NCI-H2171 treated with DMSO at 0.1 percent for 48 hours (cell line): ENCODE measurements at places on chromosomes 13 and 19.

DNA sequence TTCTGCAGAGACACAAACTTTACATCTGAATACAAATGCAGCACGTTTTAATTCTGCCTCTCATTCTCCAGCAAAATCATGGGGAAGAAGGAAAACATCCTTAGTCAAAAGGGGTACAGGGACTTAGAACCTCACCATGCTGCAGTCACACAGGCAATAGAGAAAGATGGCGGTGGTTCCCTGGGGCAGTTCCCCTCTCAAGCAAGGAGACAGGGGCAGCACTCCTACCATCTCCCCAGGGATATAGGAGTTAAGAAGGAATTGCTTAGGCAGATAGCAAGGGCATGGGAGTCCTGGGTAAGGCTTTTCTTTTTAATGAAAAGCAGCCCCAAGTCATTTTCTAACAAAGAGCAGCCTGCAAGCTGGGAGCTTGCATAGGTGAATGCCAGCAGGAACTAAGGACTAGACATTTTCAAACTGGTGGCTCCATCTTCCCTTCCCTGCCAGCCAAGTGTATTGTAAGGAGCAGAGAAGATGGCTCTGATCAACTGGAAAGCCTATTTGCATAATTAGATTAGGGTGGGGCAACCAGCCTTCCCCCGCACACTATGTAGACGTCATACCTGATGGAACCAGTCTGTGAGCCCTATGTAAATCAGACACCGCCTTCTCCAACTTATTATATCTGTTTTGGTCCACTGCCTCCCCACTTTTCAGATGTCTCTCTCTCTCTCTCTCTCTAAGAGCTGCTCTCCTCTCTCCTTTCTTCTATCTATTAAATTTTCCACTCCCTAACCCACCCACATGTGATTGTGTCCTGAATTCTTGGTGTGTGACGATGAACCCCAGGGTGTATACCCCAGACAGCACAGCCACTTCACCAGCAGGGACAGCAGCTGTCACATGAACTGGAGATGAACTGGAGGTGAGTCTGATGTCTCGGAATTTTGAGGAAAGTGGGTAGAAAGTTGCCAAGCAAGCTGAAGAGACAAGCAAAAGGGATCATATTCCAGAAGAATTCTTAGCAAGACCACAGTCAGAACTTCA is 514.5 kb downstream of the IRS2 start:
- DNase-seq: no peak

DNA sequence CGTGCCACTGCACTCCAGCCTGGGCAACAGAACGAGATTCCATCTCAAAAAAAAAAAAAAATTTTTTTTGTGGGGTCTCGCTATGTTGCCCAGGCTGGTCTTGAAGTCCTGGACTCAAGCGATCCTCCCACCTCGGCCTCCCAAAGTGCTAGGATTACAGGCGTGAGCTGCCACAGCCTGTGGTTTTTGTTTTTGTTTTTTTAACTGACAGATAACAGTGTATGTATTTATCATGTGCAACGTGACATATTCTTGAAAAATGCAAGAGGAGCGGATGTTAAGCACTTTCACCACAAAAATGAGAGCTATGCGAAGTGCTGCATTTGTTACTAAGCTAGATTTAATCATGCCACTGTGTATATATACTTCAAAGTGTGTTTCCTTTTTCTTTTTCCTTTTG is 49.0 kb downstream of the ARHGEF18 start:
- DNase-seq: no peak

DNA sequence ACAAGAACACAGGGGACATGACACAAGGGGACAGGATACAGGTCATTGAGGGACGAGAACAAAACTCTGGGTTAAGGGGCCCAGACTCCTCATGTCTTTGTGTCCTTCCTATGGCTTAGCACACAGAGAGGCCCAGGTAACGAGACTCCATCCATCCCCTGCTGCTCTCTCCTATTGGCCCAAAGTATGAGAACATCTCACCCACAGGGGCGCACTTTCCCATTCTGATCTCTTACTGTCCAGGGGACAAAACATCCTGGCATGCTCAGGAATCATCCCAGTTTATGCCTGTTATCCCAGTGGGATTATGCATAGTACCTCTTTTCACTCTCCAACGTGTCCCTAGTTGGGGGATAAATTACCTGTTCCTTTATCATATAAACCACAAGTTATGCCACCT is 19.2 kb downstream of the C13orf42 start:
- DNase-seq: no peak

DNA sequence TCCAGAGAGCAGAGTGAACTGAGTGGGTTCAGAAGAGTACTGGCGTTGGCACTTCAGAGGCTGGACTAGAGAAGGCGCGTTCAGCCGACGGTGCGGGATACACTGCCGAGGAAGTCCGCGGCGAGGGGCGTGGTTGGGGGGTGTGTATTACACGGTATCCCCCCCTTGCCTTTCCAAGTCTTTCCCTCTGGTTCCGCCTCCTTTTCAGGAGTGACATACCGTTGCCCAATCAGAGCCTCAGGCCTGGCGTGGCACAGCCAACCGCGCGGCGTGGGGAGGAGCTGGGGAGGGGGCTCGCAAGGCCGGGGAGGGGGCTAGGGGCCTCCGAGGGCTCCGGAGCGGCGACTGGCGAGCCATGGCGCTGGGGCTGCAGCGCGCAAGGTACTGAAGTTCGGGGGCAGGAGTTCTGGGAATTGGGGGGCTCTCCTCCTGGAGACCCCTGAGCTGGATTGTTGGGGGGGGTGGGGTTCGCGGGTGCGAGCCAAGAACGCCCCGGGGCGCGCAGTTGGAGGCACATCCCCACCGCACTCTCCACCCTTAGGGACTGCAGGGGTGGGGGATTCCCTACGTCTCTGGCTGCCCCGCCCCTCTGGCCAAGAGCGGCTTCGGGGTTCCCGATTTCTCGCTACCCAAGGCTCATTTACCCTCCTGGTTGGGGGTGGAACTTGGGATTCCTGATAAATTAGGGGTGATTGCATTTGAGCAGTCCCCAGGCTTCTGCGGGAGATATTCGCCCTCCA is at the start of gene HIF3A:
Gene HIF3A (plus strand): TSS at position 321 of the 740 bp plus-strand sequence. CDS start 35 bp downstream, at position 356.
- peak; percentile 19 for DNase-seq

GRCh38 chr19:46469541-46470185 is 1.7 kb downstream of the PNMA8A start:
- DNase-seq: no peak

DNA sequence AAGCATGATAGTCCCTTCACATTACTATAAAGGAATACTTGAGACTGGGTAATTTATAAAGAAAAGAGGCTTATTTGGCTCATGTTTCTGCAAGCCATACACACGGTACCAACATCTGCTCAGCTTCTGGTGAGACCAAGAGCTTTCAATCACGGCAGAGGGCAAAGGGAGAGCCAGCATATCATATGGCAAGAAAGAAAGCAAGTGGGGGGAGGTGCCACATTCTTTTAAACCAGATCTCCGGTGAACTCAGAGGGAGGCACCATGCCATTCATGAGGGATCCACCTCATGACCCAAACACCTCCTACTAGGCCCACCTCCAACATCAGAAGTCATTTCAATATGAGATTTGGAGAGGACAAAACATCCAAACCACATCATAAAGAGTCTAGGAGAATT is 20.3 kb downstream of the XPO4 start:
- peak; percentile 61 for DNase-seq

DNA sequence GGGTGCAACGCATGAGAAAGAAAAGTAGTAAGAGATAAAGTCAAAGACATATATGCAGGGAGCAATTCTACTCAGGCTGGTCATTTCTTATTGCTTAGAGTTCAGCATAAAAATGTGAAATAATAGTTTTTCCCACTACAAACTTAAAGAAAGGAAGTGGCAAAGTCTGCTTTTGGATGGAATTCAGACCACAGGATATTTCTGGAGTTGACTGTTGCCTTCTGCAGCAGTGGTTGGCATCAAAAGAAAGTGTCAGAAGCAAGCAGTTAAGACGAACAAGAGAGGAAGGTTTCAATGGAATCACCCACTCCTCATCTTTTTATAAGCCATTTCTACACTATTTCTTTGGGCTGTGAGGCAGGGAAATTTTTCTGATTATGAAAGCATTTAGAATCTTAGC is 36.2 kb upstream of the TRPC4 start:
- DNase-seq: no peak

GRCh38 chr13:46749951-46750350 is 47.0 kb downstream of the ESD start:
- no peak for DNase-seq

GRCh38 chr13:47142105-47142504 is 245.3 kb upstream of the HTR2A start:
- DNase-seq: no peak

- no peak for DNase-seq
These were observed 282.9 kb downstream of the KLF5 start for GRCh38 chr13:73341748-73342147.
